Peyer's patch (tissue), 4 donors: ENCODE measurements at places on chromosomes 2 and 18. TPM values are rescaled to one million over a fixed set of nuclear protein-coding genes. Genes with fewer than 3 reads are reported as not detected.

The FEV gene
- total RNA-seq: not detected

The SIX3 gene
- not detected for total RNA-seq

DNA sequence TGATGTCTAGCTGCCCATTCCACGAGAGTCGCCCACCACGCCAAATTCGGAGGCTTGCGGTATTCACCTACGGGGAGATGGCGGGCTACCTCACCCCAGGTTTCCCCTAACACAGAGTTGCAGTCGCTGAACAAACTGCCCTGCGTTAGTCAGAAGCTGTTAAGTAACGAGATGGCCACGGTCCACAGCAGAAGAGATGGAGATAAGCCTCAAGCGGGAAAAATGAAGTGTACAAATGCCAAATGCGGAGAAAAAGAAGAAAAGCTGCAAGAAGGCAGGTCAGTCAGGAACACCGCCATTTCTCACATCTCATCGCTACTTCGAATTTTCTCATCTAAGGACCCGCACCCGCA is 425 bp downstream of the ASB3 start:
- no peak for DNase-seq
- no peaks in the 10 kb centered on the region for H3K36me3 ChIP-seq

DNA sequence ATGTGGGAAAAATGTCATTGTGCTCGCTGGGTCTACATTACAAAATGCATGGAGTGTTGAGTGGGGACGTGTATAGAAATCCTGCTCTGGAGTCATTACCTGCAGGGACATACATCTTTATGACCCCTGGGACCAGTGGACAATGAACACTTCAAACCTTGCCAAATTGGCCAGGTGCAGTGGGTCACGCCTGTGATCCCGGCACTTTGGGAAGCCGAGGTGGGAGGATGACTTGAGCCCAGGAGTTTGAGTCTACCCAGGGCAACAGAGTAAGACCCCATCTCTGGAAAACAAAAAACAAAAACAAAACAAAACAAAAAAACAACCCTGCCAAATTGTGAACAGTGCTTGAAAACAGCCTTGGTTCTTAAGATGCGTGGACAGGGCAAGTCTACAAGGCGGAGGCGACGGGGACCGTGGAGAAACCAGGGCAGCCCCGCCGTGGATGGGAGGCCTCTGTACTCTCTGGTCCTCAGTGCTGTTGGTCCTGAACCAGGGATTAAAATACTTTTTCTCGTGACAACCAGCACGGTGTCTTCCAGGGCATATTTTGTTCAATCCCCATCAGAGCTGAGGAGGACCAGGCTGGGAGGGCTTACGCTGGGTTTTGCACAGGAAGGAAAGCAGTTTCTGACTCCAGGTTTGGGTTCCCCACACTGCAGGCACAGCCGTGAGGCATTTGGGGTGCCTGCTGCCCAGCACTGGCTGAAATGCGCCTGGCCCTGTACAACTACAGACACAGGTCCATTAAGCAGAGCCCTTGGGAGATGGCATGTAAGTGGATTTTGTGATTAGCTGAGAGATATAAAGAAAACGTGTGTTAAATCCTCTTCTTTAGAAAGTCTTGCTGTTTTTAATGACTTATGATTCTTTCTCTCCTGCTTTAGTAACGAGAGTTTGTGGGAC is 13.7 kb downstream of the COLEC11 start:
- no peaks in the 10 kb centered on the region for H3K27me3 ChIP-seq
- no peaks in the 10 kb centered on the region for H3K4me1 ChIP-seq
- no peak overlapping the region for H3K4me3 ChIP-seq
- H3K27ac ChIP-seq: no peak overlapping the region
- no peaks in the 10 kb centered on the region for H3K36me3 ChIP-seq
- DNase-seq: no peak

DNA sequence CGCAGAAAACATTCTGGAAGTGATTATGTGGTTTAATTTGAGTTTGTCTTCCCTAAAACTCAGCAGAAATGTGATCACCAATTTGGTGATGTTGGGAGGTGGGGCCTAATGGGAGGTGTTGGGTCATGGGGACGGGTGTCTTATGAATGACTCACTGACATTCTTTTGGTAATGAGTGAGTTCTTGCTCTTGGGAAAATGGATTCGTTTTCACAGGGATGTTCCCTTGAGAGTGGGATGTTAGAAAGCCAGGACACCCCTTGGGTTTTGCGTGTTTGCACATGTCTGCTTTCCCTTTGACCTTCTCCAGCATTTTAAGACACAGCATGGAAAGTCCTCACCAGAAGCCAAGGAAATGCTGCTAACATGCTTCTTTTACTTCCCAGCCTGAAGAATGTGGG is 321.5 kb upstream of the NT5C1B start:
- no peak for DNase-seq
- no peak overlapping the region for H3K4me3 ChIP-seq
- no peaks in the 10 kb centered on the region for H3K4me1 ChIP-seq
- H3K36me3 ChIP-seq: no peaks in the 10 kb centered on the region

GRCh38 chr18:68498185-68498584 is 216.7 kb downstream of the TMX3 start:
- no peaks in the 10 kb centered on the region for H3K27me3 ChIP-seq
- no peaks in the 10 kb centered on the region for H3K36me3 ChIP-seq
- no peak for DNase-seq
- no peak overlapping the region for H3K27ac ChIP-seq
- no peak overlapping the region for H3K4me3 ChIP-seq
- H3K4me1 ChIP-seq: no peaks in the 10 kb centered on the region

GRCh38 chr2:105139556-105140239 is 101.8 kb downstream of the MRPS9 start:
- no peaks in the 10 kb centered on the region for H3K4me1 ChIP-seq
- H3K27me3 ChIP-seq: no peaks in the 10 kb centered on the region
- H3K27ac ChIP-seq: no peak overlapping the region
- DNase-seq: no peak
- no peak overlapping the region for H3K4me3 ChIP-seq

DNA sequence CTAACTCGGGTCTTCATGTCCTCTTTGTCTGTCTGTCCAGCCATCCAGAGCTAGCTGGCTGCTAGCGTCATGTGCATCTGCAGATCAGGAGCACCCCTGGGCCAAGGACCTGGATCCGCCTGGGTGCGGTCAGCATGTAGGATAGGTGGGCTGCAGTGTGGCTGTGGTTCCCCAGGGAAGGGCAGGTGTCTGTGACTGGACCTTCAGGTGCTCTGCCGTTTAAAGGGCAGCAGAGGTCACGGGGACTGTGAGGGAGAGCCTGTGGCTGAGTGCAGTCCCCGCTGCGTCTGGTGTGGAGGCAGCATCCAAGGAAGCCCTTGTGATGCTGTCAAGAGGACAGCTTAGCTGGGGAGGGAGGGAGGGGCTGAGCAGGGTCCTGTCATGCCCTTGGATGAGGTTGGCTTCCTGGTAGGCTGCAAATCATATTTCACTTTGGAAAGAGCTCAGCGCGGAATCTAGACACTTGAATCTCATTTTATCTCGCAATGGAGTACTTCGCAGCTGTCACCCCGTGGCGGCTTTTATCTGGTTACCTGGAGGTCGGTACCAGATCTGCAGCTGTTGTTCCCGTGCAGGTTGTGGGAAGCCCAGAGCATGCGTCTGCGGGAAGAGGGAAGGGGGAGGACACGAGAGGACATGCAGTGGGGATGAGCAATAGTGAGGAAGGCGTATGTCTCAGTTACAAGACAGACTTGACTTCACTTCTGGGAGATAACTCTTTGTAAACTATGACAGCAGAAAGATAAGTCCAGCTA is 5.9 kb upstream of the RALB start:
- H3K36me3 ChIP-seq: no peaks in the 10 kb centered on the region
- H3K27ac ChIP-seq: no peak overlapping the region
- DNase-seq: no peak
- H3K4me1 ChIP-seq: peaks cover 31% of the 10 kb centered on the region
- no peaks in the 10 kb centered on the region for H3K27me3 ChIP-seq

- no peak for DNase-seq
- no peak overlapping the region for H3K27ac ChIP-seq
- H3K27me3 ChIP-seq: no peaks in the 10 kb centered on the region
- H3K4me1 ChIP-seq: peaks cover 13% of the 10 kb centered on the region
- H3K4me3 ChIP-seq: no peak overlapping the region
- H3K36me3 ChIP-seq: no peaks in the 10 kb centered on the region
Observed at GRCh38 chr2:43055985-43056384, 170.4 kb downstream of the ZFP36L2 start.
